ENCODE measurements at places on chromosomes 2 and 18. TPM values are rescaled to one million over a fixed set of nuclear protein-coding genes. Genes with fewer than 3 reads are reported as not detected.

The PASK gene
- total RNA-seq = 91.1 TPM

The CAD gene
- 33.2 TPM for total RNA-seq

The IL1B gene
- total RNA-seq = 0.36 TPM

The CPLX4 gene
- 0.24 TPM for total RNA-seq

The CROCC2 gene
- total RNA-seq = 0.81 TPM

The RSAD2 gene
- 5.0 TPM for total RNA-seq

The SPATA3 gene
- not detected for total RNA-seq

The UGT1A5 gene
- not detected for total RNA-seq

The SLC9A4 gene
- total RNA-seq = under 0.01 TPM

The TEX44 gene
- total RNA-seq = not detected

The DNAJC5G gene
- not detected for total RNA-seq

The EVX2 gene
- under 0.01 TPM for total RNA-seq

The SP3 gene
- total RNA-seq = 128 TPM

The PLGLB1 gene
- total RNA-seq = 1.8 TPM

The KYNU gene
- 2.4 TPM for total RNA-seq

The SLC25A52 gene
- not detected for total RNA-seq

The ANKRD36C gene
- total RNA-seq = 56.3 TPM

The FMNL2 gene
- total RNA-seq = 30.1 TPM

Measured in hair follicle dermal papilla cell (primary cell).